ENCODE measurements at places on chromosomes 6 and 20. TPM values are rescaled to one million over a fixed set of nuclear protein-coding genes. Genes with fewer than 3 reads are reported as not detected.

The GPLD1 gene
- 28.9 TPM for total RNA-seq

GRCh38 chr20:48886194-48886593 lies 35.3 kb upstream of the ARFGEF2 start:
- DNase-seq = no peak

DNA sequence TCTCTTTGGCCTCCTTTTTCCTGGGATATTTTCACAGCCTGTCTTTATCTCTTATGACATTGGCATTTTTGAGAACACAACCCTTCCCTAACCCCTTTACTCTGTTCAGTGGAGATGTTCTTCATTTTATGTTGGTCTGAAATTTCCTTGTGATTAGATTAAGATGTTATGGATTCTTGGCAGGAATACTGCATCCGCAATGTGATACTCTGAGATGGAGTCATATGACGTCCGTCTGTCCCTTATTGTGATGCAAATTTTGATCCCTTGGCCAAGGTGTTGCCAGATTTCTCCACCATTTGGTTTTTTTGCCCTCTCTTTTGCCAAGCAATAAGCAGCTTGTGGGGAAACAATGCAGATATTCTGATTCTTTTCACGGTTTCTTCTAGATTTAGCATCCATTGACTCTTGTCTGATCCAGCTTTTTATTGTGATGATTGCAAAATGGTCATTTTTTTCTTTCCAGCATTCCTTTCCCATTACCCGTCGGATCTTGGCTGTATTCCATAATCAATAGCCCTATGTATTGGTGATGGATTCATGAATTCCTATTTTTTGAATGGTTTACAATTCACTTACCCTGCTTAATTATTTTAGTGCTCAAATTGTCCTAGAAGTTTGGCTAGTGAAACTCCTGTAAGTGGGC lies 85.1 kb downstream of the NCOA3 start:
- no peak for DNase-seq

DNA sequence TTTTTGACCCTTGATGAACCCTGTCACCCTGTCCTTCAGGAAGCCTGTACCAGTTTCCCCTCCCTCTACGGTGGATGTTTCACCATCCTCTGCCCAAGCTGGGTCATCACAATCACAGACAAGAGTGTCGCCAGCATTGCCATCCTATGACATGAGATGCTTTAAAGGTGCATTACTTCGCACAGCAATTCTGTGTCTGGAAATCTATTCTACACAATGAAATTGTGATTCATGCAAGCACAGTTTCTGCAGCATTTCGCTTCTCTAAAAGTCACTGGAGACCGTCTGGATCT lies 2.5 kb upstream of the ULBP2 start:
- no peak for DNase-seq

The SOX18 gene
- total RNA-seq = 3.9 TPM
